Astrocyte of the hippocampus (primary cell): ENCODE measurements at places on chromosomes 13 and 19.
A peak's percentile ranks its signal among the peaks of the same experiment; 100 is the strongest.

DNA sequence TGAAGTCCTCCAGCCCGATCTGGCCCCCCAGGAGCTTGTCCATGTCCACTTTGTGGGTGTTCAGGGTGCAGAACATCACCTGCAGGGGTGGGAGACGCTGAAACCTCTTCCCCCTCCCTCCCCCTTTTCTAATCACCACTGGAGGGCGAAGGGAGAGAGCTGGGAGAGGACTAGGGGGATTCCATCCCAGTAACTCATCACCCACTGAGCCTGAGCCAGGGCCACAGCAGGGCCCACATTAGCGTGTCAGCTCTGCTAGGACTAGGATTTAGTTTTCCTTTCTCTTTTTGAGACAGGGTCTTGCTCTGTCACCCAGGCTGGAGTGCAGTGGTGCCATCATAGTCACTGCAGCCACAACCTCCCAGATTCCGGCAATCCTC lies 5.5 kb upstream of the PTGER1 start:
- peak; percentile 70 for DNase-seq

DNA sequence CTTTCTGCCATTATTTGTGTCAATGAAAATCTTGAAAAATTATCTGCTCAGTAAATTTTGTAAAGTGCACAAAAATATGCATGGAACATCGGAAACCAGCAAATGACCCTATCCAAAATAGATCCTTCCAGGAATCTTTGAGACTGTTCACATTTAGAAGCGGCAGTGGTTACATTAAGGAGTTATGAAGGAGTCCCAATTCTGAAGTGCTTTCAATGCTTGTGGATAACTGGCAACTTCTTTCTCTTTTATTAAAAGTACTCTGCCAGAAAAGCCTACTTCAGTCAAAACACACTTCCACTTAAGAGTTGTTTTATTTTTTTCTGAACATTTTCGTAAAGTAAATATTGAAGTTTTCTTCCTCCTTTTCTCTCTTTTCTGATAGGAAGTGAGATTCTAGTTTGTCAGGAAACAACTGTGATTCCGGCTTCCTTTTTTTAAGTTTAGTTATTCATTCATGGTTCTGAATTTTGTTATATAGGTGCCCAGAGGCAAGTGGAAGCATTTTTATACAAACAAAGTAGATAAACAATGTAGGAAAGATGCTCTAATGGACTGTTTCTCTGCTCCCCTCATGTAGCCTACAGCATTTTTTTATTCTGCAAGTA lies 83.5 kb downstream of the PCDH9 start:
- DNase-seq: no peak

- no peak for DNase-seq
Observed at GRCh38 chr13:44651209-44651608, 75.1 kb upstream of the TSC22D1 start.

DNA sequence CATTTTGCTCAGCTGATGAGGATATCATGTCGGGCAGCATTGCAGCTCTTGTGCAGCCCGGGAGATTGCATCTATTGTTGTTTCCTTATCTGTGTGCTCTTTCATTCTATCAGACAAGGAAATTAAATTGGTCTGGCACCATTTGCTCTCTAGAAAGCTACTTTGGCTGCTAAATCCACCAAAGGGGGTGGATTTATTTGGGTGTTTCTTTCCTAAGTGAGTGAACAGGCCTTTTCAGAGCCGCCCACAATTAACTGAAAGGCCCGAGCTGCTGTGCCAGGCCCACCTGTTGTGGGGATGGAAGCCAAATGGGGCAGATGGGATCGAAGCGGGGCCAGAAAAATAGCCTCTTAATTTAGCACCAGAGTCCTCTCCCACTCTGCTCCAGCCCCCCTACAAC lies 99.4 kb downstream of the DNAJC15 start:
- no peak for DNase-seq

DNA sequence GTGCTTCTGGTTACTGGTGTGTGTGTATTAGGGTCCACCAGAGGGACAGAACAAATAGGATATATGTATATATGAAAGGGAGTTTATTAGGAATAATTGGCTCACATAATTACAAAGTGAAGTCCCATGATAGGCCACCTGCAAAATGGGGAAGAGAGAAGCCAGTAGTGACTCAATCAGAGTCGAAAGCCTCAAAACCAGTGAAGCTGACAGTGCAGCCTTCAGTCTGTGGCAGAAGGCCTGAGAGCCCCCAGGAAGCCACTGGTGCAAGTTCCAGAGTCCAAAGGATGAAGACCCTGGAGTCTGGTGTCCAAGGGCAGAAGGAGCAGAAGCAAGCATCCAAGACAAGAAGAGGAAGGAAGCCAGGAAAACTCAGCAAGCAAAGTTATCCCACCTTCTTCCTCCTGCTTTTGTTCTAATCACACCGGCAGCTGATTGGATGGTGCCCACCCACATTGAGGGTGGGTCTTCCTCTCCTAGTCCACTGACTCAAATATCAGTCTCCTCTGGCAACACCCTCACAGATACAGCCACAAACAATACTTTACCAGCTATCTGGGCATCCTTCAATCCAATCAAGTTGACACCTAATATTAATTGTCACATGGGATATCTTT lies 21.7 kb upstream of the SCEL start:
- DNase-seq: no peak

DNA sequence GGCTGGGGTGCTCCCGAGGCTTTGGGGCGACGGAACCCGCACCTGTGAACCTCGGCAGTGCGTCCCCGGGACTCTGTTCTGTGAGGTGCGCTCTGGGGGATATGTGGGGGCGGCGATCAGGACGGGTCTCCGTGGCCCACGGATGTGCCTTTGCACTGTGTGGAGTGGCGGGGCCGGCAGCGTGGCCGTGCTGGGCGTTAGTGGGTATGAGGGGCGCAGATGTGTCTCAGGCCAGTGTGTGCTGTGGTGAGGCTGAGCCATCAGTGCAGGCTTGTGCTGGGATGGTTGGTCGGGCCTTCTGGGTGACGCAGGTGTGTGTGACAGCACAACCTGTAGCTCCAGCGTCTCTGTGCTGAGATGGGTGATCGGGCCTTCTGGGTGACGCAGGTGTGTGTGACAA lies 16.9 kb downstream of the ZNF331 start:
- DNase-seq: no peak

DNA sequence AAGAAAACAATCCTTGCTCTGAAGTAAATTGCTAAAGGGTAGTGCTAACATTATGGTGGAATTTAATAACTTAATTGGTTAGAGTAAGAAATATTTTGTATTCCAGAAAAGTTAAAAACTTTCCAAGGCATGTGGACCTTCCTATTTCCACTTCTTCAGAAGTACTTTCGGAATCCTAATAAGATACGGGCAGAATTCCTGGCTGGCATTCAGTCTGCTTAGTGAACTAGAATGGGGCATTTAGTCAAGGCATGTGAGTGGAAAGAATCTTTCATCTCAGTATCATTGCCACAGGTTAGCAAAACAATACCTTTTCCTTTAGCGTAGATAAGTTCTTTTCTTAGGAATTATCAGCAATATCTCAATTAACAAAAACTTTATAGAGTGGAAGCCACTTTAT lies 85.1 kb downstream of the TNFRSF19 start:
- DNase-seq: peak; percentile 65

- no peak for DNase-seq
Observed at GRCh38 chr19:52086481-52086880, 9.1 kb downstream of the ZNF841 start.

DNA sequence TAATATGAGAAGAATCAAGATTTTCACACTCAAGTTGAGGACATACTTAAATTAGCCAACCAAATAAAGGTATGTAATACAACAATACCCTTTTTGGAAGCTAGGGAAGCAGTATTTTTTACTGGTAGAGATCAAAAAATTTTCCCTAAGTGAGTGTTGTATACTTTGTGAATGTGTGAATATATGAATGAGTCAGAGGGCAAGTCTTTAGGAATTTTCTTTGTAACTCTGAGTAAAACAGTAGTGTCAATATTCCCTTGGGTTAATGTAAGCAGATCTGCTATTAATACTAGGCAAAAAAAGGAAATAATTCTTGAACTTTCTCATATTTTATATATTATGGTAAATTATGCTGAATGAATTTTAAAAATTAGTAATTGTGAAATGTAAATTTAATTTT lies 1161.8 kb upstream of the MIR17HG start:
- DNase-seq: no peak

GRCh38 chr13:34294483-34295129 lies 476.7 kb downstream of the RFC3 start:
- DNase-seq: peak; percentile 38

- no peak for DNase-seq
Observed at GRCh38 chr19:50861010-50861409, 6.3 kb downstream of the KLK3 start.

GRCh38 chr13:21684576-21684975 lies 13.7 kb downstream of the FGF9 start:
- peak; percentile 41 for DNase-seq

- no peak for DNase-seq
Observed at GRCh38 chr19:46555628-46556280, 45.4 kb upstream of the CALM3 start.

- DNase-seq: no peak
Observed at GRCh38 chr13:30088312-30088855, 219.0 kb downstream of the KATNAL1 start.

DNA sequence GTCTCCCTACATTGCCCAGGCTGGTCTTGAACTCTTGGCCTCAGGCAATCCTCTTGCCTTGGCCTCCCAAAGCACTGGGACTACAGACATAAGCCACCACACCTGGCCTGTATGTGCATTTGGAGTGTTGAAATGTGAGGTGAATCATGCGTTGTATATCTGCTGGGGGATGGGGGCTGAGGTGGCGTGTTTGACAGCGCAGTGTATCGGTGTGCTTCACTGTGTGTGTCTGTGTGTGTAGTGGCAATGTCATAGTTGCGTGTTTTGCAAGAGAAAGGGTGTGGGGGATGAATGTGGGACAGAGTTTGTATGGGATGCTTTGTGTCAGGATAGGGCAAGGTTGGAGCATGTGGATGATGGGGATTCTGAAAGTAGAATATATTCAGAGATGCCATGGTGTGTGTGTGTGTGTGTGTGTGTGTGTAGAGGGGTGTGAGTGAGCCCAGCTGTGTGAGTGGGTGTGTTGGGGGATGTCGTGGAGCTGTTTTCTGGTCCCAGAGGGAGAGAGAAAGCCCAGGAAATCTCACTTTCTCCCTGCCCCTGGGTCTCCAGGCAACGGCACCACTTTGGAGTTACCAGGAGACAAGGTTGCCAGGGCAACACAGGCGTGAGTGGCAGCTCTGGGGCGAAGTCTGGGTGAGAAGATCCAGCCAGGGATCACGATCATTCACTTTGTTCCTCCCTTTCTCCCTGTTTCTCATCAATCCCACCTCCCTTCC lies 1.1 kb upstream of the SWSAP1 start:
- DNase-seq: peak; percentile 75

DNA sequence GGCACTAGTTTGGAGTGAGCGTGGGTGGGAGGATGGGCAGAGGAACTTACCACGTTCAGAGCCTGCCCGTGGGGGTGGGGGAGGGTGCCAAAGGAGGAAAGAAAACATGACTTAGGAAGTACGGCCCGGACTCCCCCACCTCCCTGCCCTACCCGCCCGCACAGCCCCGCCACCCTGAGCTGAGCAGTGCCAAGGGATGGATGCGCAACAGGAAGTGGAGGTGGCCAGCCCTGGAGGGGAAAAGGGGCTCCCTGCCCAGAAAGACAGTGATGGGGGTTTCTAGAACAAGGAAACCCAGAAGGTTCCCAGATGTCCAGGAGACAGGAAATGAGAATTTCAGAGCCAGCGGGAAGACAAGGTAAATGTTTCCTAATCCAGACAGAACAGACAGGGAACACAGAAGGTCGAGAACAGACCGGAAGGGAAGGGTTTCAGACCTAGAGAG lies 6.3 kb downstream of the TEAD2 start:
- DNase-seq: no peak

DNA sequence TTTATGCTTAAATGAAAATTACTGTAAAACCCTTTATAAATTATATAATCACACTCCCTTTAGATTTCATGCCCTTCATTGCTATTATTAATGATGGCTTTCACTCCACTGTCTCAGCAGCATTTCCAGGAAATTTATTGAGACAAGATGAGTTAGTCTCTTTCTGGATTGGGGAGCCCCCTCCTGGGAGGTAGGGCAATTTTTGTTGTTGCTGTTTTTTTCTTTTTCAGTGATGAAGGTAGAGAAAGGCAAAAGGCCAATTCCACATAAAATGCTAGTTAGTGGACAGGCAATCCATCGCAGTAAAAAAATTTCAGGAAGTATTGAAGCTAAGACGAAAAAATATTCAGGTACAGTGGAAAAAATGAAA lies 80.2 kb downstream of the TEX26 start:
- peak; percentile 50 for DNase-seq

DNA sequence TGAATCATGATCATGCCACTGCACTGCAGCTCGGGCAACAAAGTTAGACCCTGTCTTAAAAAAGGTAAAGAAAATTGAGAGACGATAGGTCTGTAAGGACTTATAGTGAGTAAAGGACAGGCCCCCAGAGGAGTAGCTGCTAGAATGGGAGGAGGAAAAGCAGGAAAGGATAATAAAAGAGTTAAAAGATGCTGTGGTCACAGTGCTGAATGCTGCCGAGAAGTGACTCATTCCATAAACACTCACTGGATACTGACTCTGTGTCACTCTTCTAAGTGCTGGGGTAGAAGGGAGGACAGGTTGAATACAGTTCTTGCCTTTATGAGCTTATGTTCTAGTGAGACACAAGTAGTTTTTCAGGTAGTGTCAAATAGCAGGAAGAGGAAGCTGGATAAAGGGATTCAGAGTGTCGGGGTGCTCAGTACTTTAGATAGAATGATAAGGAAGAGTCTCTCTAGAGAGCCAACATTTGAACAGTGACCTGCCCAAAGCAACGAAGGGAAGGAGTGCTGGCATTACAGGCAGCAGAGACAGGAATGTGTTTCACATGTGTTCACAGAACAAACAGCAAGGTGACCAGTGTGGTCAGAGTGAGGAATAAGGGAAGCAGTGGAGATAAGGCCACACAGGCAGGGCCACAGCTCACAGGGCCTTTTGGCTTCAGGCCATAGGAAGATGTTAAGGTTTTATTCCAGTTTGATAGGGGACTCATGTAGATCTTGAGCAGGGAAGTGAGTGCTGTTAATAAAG lies 1240.5 kb downstream of the UQCRFS1 start:
- DNase-seq: peak; percentile 89

GRCh38 chr13:44365008-44365407 lies 8.6 kb upstream of the SERP2 start:
- DNase-seq: peak; percentile 36

GRCh38 chr13:105634059-105634458 lies 901.4 kb downstream of the EFNB2 start:
- peak; percentile 44 for DNase-seq

- no peak for DNase-seq
Observed at GRCh38 chr13:78881054-78881453, 222.1 kb upstream of the OBI1 start.

DNA sequence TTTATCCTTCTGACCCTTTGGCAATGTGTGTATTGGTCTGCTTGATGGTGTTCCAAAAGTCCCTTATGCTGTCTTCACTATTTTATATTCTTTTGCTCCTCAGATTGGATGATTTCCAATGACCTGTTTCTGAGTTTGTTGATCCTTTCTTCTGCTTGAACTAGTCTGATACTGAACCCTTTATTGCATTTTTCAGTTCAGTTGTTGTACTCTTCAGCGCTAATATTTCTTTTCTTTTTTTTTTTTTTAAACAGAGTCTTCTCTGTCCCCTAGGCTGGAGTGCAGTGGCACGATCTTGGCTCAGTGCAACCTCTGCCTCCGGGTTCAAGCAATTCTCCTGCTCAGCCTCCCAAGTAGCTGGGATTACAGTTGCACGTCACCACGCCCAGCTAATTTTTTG lies 12.6 kb upstream of the ZNF566 start:
- no peak for DNase-seq
